CD4-positive, alpha-beta T cell (primary cell): ENCODE measurements at places on chromosomes 1 and 21.

- H3K36me3 ChIP-seq: peaks cover 2% of the 10 kb centered on the region
- H3K27ac ChIP-seq: no peak overlapping the region
- no peak overlapping the region for H3K4me3 ChIP-seq
- H3K4me1 ChIP-seq: peaks cover 5% of the 10 kb centered on the region
- H3K27me3 ChIP-seq: no peaks in the 10 kb centered on the region
- DNase-seq: no peak
Measured at GRCh38 chr1:44757420-44757819, 17.8 kb downstream of the KIF2C start.

DNA sequence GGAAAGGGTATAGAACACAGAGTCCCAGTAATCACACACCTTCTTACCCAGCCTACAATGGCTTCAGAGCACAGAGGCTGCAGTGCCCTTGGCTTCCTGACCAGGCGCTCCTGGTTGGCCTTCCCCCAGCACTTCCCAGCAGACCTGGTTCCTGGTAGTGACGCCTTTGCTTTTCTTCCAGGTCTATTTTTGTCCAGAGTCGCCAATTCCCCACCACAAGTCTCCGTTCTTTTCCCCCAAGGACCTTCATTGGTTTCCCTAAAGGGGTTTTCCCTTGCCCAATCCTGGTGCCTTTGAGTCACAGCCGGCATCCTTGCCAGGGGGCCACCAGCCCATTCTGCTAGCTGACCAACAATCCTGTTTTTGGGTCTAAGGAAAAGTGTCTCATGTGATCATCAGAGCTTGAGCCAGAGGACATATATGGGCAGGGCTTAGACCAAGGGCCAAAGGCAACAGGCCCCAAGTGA lies 84.8 kb downstream of the KCNJ15 start:
- no peaks in the 10 kb centered on the region for H3K36me3 ChIP-seq
- H3K4me3 ChIP-seq: no peak overlapping the region

DNA sequence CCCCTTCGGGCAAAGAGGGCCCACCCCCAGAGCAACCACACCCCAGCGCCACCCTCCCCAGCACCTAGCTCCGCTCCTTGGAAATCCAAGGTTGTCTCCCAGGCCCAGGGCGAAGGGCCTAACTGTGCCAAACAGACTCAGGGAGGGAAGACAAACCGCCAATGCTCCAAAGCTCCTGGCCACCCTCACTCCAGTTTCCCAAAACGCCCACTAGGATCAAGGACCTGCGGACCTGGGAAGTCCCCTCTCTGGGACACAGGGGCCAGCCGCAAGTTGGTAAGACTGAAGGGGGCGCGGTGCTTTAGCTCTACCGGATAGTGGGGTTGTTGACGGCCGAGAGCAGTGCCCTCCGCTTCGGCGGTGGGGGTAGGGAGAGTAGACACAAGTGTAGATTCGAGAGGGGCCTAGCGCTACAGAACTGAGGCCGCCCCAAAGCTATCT lies 581 bp downstream of the IRF6 start:
- H3K36me3 ChIP-seq: no peaks in the 10 kb centered on the region
- H3K4me3 ChIP-seq: no peak overlapping the region
- no peak overlapping the region for H3K27ac ChIP-seq
- H3K27me3 ChIP-seq: peaks cover 4% of the 10 kb centered on the region

DNA sequence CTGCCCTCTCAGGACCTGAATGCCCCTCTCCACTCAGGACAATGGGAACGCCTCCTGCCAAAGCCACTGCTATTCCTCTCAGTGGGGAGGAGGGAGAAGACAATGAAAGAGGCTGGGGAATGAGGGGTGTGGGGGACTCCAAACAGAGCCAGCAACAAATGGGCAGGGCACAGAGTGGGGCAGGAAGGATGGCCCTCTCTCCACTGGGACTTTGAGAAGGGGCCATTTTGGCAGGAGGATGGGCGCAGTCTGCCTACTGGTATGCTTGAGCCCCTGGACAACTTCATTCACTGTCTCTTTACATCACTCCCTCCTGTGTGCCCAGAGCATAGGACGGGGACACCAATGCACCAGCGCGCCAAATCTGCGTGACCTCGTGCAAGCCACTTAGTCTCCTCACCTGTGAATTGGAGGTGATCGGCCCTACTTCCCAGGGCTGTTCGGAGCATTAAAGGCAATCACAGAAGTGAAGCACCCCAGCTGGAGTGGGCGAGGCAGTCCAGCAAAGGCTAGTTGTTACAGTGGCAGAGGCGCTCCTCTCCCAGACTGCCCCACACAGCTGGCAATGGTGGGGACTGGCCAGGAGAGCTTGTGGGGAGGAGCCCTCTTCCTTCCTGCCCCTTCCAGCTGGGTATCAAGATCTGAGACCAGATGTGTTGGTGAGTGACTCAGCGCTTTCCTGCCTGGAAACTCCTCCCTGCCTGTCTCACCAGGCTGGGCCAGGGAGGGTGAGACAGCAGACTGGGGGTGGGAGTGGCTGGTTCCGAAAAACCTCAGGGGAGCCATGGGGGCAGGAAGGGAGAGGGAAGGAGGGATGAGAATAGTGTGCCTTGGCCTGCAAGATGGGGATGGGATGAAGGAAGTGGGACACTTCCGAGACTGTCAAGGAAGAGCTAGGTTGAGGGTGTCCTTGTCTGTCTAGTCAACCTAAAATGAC lies 22.4 kb upstream of the SYNC start:
- H3K27me3 ChIP-seq: no peaks in the 10 kb centered on the region
- H3K27ac ChIP-seq: no peak overlapping the region
- H3K4me1 ChIP-seq: peaks cover 7% of the 10 kb centered on the region
- no peak overlapping the region for H3K4me3 ChIP-seq

DNA sequence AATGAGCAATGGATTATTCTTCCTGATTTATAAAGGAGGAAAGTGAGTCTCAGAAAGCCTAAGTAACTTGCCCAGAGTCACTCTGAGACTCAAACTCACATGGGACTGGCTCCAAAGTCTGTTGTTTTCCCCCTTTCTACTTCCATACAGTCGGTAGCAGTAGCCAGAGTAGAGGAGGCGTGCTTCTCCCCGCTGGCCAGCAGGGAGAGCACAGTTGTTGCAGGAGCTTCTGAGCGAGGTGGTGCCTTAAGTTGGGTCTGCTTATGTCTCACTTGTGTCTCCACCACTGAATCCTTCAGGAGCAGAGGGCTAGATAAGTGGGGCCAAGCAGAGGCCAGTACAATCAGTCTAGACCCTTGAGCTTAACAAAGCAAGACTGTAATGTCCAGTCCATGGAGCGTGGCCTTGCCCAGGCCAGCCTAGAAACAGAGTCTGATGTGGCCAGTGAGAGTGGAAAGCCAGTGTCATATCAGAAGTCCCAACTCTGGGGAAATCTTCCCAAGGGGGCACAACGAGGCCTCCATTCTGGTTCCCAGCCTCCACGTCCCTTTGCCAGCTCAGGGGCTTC lies 181.9 kb downstream of the ZSCAN20 start:
- no peak overlapping the region for H3K4me3 ChIP-seq
- peaks cover 15% of the 10 kb centered on the region for H3K27me3 ChIP-seq
- H3K4me1 ChIP-seq: no peaks in the 10 kb centered on the region
- no peaks in the 10 kb centered on the region for H3K36me3 ChIP-seq

DNA sequence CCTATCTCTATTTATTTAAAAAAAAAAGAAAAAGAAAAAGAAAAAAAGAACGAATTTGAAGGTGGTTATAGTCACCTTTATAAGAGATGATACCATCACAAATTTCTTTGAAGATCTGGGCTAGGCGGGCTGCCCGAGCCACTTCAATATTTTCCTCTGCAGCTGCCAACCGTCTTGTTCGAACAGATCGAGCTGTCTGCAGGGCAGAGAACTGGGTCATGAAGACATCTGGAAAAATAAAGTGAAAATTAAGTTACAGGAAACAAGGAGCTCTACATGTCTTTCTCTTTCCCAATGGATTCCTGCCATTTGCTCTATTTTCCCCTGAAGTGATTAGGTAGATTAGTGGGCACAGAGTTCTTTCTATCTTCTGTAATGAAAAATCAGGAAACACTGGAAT lies 31.9 kb downstream of the RUSC1 start:
- H3K27ac ChIP-seq: no peak overlapping the region
- H3K4me1 ChIP-seq: no peaks in the 10 kb centered on the region
- no peak overlapping the region for H3K4me3 ChIP-seq
